ENCODE measurements at places on chromosomes 1 and 21.

DNA sequence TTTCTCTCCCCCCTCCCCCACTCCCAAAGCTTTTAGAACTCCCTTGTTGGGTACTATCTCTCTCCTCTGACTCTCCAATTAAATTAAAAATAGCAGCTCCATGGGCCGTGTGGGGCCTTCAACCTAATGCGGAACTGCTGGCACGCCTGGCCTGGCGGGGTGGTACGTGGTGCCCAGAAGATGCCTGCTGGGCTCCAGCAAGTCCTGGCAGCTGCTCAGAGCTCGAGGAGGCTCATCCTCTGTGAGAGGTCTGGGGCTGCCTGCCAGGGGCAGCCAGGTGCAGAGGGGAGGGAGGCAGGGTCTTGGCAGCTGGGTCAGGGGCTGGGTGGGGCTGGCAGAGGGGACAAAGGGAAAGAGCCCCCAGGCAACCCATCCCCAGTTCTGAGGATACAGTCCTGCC is 74.4 kb downstream of the ACTL8 start:
- no peak for DNase-seq

- DNase-seq = no peak
Measured at GRCh38 chr1:59856725-59857338, 42.1 kb downstream of the HOOK1 start.

GRCh38 chr1:22380024-22380785 is 71.4 kb upstream of the ZBTB40 start:
- DNase-seq = no peak

GRCh38 chr1:201310986-201311355 is 27.7 kb downstream of the PKP1 start:
- peak; percentile 62 for DNase-seq

DNA sequence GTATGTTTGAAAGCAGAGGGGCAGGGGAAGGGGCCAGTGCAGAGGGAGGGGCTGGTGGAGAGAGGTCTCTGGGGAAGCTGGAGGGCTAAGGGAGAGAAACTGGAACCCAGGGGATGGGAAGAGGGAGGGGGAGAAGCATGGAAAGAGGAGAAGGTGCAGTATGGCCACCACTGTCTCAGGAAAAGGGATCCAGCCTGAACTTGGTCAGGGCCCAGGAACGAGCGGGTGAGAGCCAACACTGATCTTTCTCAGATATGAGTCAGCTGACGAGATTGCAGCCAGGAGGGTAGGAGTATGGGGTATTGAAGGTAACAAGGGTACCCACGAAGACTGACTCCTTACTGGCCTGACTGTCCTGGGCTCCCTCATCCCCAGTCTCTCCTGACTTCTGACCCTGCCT is 18.0 kb downstream of the TIE1 start:
- no peak for DNase-seq

DNA sequence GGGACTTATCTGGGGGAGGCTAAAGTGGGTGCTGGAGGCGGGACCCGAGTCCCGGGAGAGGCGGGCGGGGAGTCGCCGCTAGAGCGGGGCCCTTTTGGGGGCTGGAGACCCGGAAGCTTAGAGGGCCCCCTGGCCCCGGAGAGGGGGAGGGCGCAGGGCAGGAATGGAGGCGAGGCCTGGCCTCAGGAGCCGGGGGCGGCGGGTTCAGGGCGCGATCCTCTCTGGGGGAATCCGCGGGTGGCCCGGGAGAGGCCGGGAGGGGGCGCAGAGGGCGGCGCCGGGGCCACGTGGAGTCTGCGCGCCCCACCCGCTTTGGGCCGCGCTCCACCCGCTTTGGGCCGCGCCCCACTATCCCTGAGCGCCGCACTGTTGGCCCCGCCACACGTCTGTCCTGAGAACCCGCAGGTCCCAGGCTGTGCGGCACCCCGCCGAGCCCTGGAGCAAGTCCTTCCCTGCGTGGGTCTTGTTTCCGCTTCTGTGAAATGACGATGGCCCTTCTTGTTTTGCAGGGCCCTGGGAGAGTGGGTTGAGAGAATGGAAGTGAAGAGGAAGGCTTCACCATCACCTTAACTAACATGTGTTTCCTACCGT is 84.4 kb downstream of the NKAIN1 start:
- DNase-seq = no peak

- DNase-seq = no peak
Measured at GRCh38 chr1:184164536-184164935, 113.0 kb downstream of the TSEN15 start.

DNA sequence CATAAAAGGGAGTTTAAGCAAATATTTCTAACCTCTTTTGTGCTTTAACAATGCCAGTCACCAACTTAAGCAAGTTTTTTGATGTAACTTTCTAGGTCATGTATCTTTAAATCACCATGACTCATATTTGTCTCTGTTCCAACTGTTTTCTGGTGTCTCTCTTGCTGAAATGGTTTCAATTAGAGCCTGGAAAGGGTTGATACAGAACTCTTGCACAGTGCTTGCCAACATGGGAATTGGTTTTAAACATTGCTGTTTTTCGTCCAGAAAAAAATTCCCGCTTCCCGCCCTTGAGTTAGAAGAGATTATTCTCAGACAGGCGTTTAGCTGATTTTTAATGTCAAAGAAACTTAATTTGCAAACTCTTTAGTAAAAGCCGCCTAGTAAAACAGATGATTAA is 46.4 kb upstream of the SLC22A15 start:
- DNase-seq = no peak

- no peak for DNase-seq
Measured at GRCh38 chr1:49397086-49397485, 620.4 kb upstream of the BEND5 start.

GRCh38 chr1:62876535-62876934 is 92.6 kb downstream of the ATG4C start:
- DNase-seq = no peak

- no peak for DNase-seq
Measured at GRCh38 chr21:18917622-18918021, 514.0 kb upstream of the TMPRSS15 start.

- no peak for DNase-seq
Measured at GRCh38 chr1:155188268-155188667, 14.6 kb downstream of the TRIM46 start.

DNA sequence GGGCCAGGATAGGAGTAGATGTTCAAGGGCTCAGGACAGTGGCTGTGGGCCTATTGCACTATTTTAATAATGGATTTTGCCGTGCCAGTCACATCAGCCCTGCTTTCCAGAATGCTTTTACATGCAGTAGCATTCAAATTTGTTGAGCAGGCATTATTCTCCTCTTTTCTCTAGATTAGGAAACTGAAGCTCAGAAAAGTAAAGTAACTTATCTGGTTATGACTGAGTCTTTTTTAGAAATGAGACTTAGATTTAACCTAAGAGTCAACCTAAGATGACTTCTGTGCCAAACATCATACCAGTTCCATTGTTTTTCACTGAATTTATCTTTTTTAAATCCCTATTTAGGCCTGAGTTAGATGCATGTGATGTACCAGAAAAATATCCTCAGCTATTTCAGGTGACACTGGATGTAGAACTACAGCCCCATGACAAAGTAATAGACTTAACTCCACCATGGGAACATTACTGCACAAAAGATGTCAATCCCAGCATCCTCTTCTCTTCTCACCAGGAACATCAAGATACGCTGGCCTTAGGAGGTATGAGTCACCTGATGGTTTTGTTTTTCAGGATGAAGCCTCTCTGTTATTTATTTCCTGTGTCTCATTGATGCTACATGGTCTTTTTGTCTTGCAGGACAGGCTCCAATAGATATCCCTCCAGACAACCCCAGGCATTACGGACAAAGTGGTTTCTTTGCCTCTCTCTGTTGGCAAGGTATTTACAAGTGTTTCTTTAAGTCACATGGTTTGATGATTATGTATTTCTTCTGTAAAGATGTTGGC is 31.4 kb upstream of the LEPR start:
- no peak for DNase-seq

DNA sequence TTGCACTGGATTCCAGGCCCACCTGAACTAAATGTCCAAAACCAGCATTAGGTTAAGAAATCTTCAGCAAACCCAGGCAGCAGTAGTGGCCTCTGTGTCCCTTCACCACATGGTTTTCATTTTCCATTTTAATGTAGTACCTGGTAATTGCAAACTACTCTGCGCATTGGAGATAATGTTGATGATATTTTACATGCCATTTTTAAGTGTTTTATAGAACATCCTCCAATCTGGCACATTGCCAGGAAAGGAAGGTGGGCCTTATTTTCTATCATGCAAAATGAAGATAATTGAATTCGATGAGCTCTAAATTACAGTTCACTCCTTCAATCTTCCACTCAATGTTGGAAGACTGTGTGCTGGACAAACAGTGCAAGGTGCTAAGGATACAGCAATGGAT is 89.5 kb downstream of the ZC3H11B start:
- DNase-seq = peak; percentile 26

- DNase-seq = no peak
Measured at GRCh38 chr1:50335036-50335435, 88.2 kb downstream of the DMRTA2 start.

GRCh38 chr1:204348722-204349121 is 11.0 kb downstream of the PLEKHA6 start:
- no peak for DNase-seq

DNA sequence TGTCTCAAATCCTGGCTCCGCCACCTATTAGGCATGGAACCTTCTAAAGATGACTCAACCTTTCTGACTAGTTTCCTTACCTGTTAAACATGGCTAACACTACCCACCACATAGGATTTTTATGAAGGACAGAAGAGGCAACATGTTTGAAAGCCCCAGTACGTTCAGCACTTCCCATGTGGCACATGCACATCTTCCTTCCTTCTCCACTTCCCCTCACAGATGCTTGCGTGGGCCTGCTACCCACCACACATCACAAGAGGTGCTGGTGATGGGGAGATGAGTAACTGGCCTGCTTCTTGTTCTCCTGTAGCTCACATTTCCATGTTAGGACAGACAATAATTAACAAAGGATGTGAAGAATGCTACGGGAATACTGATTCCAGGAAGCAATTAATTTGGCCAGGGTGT is 7.1 kb downstream of the ZBTB21 start:
- DNase-seq = no peak

DNA sequence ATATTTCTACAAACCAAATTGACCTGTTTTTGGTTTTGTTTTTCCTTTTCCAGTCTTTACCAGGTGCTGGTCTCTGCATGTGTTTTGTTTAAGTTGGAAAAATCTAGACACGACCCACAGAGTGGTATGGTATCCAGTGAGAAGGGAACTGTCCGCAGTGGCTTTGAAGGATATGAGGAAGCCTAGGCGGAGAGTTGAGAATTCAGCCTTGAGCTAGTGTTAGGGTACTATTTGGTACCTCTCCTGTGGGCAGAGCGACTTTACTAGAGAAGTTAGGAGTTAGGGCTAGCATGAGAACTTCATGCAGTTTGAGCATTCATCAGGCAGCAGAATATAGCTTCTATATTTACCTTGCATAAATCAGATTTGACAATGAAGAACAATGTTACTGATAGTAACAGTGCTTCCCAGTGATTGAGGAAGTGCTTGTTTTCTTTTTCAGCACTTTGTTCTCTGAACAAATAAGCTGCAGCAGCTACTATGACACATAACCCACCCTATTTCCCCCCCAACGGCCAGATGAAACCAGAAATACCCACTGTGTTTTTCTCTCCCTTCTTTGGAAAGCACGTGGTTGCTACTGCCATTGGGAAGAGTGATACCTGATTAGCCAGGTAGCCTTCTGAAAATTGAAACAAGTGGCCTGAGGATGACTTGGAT is 19.0 kb downstream of the MRPS6 start:
- DNase-seq = no peak

GRCh38 chr1:216389774-216390173 is 33.5 kb downstream of the USH2A start:
- DNase-seq = no peak

- no peak for DNase-seq
Measured at GRCh38 chr1:162550925-162551324, 10.6 kb upstream of the UAP1 start.

DNA sequence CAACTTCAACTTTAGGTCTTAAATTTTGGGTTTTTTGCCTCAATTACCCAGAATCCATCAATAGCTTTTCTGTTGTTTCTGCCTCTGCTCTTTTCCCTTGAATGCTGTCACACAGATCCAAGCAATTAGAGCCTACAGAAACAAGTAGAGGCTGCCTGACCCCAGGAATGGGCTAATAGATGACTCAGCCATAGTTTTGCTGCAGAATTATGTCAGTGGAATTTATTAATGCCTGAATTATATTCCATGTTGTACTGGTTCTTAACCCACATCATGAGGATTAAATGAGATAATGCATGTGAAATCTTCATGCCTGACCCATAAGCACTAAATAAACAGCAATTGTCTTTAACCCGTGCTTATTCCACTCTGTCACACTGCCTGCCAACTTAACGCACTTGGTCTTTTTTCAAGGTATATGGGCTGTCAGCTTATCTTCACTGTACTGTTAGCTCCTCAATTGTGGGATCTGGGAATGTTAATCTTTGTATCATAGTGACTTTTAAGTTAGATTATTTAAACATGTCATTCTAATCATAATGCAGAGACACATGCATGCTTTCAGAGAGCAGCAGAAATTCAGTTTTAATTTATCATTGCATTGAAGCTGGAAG is 213.3 kb downstream of the ROR1 start:
- no peak for DNase-seq

GRCh38 chr21:38986406-38986805 is 180.7 kb downstream of the ETS2 start:
- DNase-seq = no peak

GRCh38 chr1:165173409-165173808 is 183.1 kb downstream of the LMX1A start:
- DNase-seq = no peak

- no peak for DNase-seq
Measured at GRCh38 chr1:22485431-22485830, 33.8 kb downstream of the ZBTB40 start.

GRCh38 chr1:63794939-63795378 is 21.1 kb downstream of the ROR1 start:
- DNase-seq = no peak

All from NCI-H2081 treated with DMSO at 0.1 percent for 48 hours (cell line).